Pons (tissue), 1 donor: ENCODE measurements at places on chromosomes 4 and X.

- no peak for DNase-seq
Measured at GRCh38 chr4:6776920-6777635, 5.4 kb upstream of the KIAA0232 start.

- no peak for DNase-seq
Measured at GRCh38 chr4:15964159-15964558, 1.2 kb upstream of the FGFBP2 start.

DNA sequence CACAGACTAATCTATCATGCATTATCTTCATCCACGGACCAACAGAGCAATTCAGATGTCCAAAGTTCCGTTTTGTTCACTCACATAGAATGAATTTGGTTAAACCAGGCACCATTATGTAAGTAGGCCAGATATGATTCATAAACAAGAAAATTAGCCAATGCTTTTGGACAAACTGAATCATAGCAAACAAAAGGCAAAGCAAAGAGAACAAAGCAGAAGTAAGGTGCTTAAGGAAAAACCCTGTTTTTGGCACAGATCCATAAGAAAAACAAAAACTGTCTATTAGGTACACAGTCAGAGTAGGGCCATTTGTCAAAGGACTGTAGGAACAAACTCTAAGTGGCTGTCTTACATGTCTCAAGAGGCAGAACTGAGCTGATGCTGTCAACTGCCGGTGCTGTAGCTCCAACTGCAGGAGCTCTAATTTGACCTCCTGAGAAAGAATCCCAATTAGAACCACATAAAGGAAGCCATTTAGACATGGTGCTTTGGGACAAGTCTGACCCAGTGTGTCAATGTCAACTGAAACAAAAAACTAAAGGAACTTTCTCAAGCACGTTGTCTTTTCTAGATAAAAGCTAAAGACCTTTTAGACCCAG, 146.7 kb downstream of the COL25A1 start:
- DNase-seq: no peak

GRCh38 chrX:21932292-21933002, 8.1 kb upstream of the SMS start:
- DNase-seq: no peak

DNA sequence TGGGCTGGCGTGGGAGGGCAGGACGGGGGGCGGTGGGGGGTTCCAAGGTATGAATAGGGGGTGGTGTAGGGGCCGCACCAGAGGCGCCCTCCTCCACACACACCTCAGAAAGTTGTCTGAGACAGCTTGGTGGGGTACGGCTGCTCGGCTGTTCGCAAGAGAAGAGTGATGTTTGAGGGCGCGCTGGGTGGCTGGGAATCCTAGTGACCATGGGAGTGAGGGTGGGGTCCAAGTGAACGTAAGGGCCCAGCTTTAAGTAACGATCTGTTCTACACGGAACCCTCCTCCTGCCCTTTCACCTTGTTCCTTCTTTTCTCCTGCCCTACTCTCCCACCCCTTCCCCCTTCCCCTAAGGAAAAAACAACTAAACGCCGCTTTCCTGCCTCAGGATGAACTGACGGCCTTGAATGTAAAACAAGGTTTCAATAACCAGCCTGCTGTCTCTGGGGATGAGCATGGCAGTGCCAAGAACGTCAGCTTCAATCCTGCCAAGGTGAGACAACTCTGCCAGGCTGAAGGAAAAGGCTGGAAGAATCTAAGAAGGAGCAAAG, 664 bp downstream of the MED12 start:
- no peak for DNase-seq

GRCh38 chr4:113468165-113469022, 293.1 kb downstream of the CAMK2D start:
- peak; percentile 84 for DNase-seq

DNA sequence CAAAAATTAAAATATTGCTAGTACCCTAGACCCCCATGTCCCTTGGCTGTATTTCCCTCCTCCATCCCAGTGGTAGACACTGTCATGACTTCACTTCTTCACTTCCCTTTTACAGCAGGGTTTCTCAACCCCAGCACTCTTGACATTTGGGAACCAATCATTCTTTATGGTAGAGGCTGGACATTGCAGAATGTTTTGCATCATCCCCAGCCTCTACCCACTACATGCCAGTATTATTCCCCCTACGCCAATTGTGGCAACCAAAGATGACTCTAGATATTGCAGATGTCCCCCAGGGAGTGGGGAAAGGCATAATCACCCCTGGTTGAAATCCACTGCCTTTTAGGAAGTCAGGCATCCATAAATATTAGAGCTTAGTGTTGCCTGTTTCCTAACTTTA, 138.6 kb downstream of the AMELX start:
- no peak for DNase-seq

GRCh38 chr4:94912606-94913005, 154.9 kb downstream of the BMPR1B start:
- no peak for DNase-seq

DNA sequence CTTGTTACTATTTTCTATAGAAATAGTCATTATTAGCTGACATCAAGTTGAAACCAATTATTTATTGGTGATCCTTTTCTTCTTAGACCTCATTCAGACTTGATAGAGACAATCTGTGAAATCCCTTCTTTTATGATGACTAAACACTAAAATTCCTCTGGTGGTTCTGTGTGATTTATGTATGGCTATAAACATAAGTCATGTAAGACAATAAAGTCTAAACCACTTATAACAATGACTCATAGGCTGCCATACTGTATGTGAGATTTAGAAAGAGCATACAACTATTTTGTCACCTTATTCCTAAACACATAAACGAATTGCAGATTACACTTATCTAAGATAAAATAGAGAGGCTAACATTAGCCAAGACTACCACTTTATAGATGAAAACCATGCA, 101.1 kb upstream of the PRR32 start:
- DNase-seq: no peak
